ENCODE measurements at places on chromosomes 2 and 18. TPM values are rescaled to one million over a fixed set of nuclear protein-coding genes. Genes with fewer than 3 reads are reported as not detected.

The CFAP221 gene
- total RNA-seq = not detected

The ZAP70 gene
- 534 TPM for total RNA-seq

The WNT10A gene
- 4.1 TPM for total RNA-seq

DNA sequence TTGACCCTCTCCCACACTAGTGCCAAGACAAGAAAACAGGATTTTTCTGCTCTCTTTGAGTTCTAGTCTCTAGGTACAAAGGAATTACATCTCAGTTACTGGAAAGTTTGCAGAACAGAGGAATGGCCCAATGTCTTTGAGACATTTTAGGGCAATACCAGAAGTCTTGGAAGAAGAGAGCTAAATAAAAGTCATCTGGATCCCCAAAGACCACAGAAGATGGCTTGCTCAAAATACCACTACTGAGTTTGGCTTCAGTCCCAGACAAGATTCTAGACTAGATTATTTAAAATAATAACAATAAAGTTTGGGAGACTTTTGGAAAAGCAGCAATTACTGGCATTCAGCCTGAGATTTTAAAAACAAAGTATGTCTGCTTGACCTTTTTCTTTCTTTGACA lies 61.9 kb upstream of the HK2 start:
- no peak for DNase-seq

GRCh38 chr2:4135765-4136164 lies 432.4 kb downstream of the DCDC2C start:
- DNase-seq = no peak

GRCh38 chr2:33181466-33181865 lies 234.7 kb downstream of the LTBP1 start:
- no peak for DNase-seq

DNA sequence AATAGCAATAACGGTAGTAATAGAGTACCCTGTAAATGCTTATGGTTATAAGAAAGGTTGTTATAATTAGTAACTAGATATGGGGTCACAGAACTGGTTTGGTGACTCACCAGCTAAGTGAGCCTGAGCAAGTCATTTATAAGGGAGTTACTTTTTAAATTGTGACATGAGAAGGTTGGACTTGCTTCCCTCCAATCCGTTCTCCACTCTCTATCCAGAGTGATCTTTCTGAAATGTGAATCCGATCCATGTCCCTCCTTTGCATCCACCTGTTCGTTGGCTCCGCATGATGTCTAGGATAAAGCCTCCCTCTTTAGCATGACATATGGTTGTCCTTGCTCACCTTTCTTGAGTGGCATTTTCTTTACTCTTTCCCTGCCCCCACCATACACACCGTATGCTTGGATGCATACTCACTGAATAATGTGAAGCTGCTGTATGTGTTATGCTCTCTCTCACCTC lies 83.1 kb downstream of the CDC42EP3 start:
- DNase-seq = no peak

DNA sequence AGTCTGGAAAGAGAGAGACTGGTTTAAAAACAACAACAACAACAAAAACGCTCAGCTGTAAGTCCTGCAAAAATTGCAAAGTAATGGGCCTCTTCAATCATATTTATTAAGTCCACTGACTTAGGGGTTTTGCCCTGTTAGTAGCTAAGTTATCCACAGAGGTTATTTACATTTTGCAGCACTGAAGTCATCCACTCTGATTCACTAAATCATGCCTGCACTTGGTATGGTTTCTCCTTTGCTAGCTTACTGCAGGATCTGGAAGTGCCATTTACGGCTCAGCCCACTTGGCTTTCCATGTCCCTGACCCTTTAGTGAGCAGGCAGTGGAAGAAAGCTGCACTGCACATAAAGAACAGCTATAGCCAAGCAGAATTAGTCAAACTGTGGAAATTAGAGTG lies 484.4 kb downstream of the NRXN1 start:
- DNase-seq = no peak

GRCh38 chr2:163155279-163155883 lies 316.8 kb upstream of the KCNH7 start:
- DNase-seq = no peak

DNA sequence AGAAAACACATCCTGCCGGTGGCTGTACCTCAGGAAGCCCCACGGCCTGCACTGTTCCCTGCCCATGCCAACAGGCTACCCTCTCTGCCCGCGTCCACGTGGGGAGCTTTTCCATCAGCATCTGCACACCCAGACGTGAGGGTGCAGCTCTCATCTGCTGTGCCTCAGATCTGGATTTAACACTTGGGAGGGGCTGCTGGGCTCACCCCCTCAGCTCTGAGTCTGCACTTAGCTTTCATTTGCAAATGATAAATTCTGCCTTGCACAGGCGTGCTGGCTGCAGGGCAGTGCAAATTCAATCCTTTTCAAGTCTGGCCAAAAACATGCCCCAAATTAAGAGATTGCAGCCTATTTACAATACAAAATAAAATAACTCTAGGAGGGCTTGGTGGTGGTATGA lies 245.7 kb downstream of the TWIST2 start:
- DNase-seq = no peak
